ENCODE measurements at places on chromosomes 13 and 19.

GRCh38 chr13:95754069-95754468 is 77.1 kb downstream of the DNAJC3 start:
- no peak for DNase-seq

DNA sequence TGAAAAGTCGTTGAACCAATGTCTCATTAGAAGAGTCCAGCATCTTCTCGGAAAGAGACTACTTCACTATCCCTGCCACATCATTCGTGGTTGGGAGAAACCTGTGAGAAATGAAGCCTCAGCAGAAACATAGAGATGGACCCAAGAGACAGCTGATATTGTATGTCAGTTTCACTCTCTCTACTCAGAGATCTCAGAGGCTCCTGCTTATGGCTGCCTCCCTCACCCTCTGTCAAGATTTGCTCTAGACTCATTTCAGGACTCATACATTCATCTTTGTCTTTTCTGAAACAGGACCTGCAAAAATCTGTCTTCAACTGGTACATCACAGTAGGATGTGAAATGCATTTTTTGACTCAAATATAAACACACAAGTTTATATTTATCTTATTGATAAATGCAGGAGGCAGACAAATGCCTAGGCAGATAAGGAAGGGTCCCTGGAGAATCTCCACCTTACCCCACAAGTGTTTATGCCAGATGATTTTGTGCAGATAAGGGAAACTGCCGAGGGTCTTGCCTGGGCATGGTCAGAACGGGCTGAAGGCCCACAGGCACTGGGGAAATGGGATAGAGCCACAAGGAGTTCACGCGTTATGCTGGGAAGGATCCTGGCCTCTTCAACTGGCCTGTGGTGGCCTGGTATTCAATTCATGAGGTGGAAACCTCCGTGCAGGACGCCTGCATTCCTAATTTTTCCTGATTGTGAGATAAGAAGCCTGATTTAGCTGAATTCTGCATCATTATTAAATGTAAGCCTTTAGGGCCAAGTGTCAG is 1834.0 kb upstream of the PCDH20 start:
- no peak for DNase-seq

DNA sequence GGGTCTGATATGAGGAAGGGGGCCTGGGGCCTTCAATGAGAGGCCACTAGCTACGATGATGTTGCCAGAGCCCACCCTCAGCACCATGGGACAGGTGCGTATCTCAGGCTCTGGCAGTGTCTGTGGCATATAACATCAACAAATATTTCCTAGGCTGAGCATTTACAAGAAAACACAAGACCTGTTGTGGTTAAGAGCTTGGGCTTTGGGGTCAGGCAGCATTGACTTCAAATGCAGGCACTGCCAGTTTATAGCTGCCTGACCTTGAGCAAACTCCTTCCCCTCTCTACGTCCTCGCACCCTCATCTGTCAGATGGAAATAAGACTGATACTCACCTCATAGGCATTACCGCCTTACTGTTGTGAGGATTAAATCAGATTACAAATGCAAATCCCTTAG is 156.0 kb downstream of the KATNAL1 start:
- DNase-seq = no peak

- DNase-seq = no peak
Measured at GRCh38 chr13:113639616-113640262, 18.3 kb downstream of the ATP4B start.

DNA sequence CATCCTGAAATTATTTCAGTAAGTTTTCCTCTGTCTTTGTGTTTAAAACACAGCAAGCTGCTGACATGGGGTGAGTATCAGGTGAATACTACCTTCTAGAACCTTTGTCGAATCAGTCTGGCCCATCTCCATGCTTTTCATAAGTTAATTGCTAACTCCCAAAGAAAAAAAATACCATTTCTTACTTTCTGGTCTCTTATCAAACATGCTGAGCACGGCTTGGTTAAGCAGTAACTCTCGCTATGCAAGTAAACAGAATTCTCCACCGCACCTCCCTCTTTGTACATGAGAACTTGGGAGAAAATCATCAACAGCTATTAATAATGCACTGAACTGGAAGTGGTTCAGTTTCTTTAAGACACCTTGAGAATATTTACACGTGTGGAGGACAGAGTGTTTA is 88.6 kb downstream of the FGF9 start:
- DNase-seq = no peak
